ENCODE measurements at places on chromosomes 5 and 9.

- DNase-seq, result no peak
Observed at GRCh38 chr5:161246749-161247148, 299.8 kb downstream of the GABRB2 start.

- no peak for DNase-seq
Observed at GRCh38 chr9:123357743-123358059, 1.7 kb downstream of the CRB2 start.

GRCh38 chr5:127961006-127961762 lies 122.4 kb upstream of the SLC12A2 start:
- no peak for DNase-seq

GRCh38 chr9:83219154-83219923 lies 156.4 kb upstream of the RASEF start:
- peak; percentile 89 for DNase-seq

- DNase-seq, result no peak
Observed at GRCh38 chr5:122263352-122264030, 48.5 kb upstream of the SNCAIP start.
